ENCODE measurements at places on chromosomes 6 and 20.

DNA sequence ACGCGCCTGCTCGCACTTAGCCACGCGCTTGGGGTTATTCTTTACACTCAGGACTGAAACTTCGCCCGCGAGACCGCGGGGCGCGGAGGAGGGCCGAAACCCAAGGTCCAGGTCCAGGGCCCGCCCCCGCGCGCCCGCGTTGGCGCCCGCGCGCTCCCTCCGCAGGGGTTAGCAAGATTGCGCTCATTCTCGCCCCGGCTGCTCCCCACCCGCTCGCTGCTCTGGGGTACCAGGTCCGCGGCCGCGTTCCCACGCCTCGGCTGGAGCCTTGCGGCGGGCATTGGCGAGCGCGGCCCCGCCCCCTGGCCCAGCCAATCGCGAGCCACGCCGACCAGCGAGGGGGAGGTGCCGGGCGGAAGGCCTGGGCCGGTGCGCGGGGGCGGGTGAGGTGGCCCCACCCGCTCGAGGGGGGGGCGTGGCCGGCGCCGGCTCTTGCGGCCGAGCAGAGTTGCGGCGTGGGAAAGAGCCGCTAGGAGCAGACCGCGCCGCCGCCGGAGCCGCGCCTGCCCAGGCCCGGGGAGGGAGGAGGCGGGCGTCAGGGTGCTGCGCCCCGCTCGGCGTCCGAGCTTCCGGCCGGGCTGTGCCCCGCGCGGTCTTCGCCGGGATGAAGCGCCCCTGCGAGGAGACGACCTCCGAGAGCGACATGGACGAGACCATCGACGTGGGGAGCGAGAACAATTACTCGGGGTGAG is at the start of gene HEY2:
TSS of gene HEY2 (plus strand) at position 460 of the 692 bp plus-strand sequence. CDS start at position 605, 145 bp downstream.
- peak within 1 kb of the TSS; percentile 65 for H3K27ac ChIP-seq
- H3K4me3 ChIP-seq: peak within 1 kb of the TSS; percentile 87
- DNase-seq: peak; percentile 82
- H3K4me1 ChIP-seq: peaks cover 39% of the 10 kb centered on the region
- H3K36me3 ChIP-seq: no peaks in the 10 kb centered on the region

DNA sequence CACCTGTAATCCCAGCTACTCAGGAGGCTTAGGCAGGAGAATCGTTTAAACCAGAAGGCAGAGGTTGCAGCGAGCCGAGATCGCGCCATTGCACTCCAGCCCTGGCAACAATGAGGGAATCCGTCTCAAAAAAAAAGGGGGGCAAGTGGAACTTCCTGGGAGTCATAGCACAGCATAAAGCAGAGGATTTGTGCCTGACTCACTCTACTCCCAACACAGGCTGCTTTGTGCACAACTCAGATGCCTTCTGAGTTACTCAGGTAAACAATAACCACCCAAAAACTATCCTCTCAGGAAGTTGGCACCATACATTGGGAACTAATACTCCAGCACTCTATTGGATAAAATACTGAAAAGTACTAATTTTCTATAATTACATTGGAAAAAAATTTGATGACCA is 2.5 kb upstream of the TMEM244 start:
- peak overlapping the region; percentile 2 for H3K27ac ChIP-seq
- H3K36me3 ChIP-seq: no peaks in the 10 kb centered on the region
- H3K4me3 ChIP-seq: no peak overlapping the region

GRCh38 chr6:20162515-20162914 is 49.8 kb downstream of the MBOAT1 start:
- peaks cover 6% of the 10 kb centered on the region for H3K4me1 ChIP-seq
- DNase-seq: no peak
- no peak overlapping the region for H3K4me3 ChIP-seq
- no peaks in the 10 kb centered on the region for H3K36me3 ChIP-seq
- H3K27ac ChIP-seq: no peak overlapping the region

DNA sequence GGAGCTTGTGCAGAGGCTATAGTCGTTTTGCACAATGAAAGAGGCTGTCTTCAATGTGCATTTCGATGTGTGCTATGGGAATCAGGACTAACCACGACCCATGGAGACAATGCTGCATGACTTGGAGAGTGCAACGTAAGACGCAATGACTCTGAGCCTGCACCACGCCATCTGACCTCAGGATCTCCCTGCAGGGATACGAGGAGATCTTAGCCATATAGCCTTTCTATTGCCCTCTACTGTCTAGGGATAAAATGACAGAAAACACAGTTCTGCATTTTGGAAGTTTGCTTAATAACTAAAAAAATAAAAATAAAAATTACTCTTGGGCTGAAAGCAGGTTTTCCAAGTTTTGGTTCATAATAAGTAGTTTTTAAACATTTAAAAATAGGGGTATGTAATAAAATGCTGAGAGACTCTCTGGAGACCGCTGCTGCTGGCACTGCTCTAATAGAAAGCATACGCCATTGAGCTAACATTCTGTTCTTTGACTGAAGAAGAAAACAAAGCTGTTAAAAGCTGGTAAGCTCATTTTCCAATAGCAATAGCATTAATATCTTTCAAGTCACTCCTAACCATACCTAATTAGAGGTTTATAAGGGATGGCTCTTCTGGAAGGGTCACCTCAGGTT is 87.2 kb downstream of the PDE7B start:
- DNase-seq: no peak
- H3K27ac ChIP-seq: no peak overlapping the region
- H3K4me1 ChIP-seq: no peaks in the 10 kb centered on the region
- H3K4me3 ChIP-seq: no peak overlapping the region
- H3K36me3 ChIP-seq: no peaks in the 10 kb centered on the region
- H3K27me3 ChIP-seq: peaks cover 2% of the 10 kb centered on the region

GRCh38 chr20:23358923-23359593 is 2.9 kb upstream of the GZF1 start:
- no peaks in the 10 kb centered on the region for H3K27me3 ChIP-seq
- peak overlapping the region; percentile 99 for H3K27ac ChIP-seq
- peaks cover 19% of the 10 kb centered on the region for H3K4me1 ChIP-seq
- no peak for DNase-seq

GRCh38 chr6:143964674-143965081 is 43.4 kb downstream of the PLAGL1 start:
- H3K27me3 ChIP-seq: no peaks in the 10 kb centered on the region
- DNase-seq: no peak
- no peaks in the 10 kb centered on the region for H3K4me1 ChIP-seq
- no peaks in the 10 kb centered on the region for H3K36me3 ChIP-seq

GRCh38 chr20:56860413-56860812 is 231.3 kb downstream of the TFAP2C start:
- H3K27ac ChIP-seq: no peak overlapping the region
- DNase-seq: no peak
- H3K4me1 ChIP-seq: no peaks in the 10 kb centered on the region
- peaks cover 48% of the 10 kb centered on the region for H3K27me3 ChIP-seq

- no peak for DNase-seq
- no peaks in the 10 kb centered on the region for H3K4me1 ChIP-seq
- no peaks in the 10 kb centered on the region for H3K27me3 ChIP-seq
- no peak overlapping the region for H3K27ac ChIP-seq
Observed at GRCh38 chr20:53557130-53557529, 36.5 kb downstream of the ZNF217 start.
